Inflammatory macrophage (primary cell): ENCODE measurements at places on chromosomes 2 and 18.

GRCh38 chr2:25521665-25522387 is 151.6 kb downstream of the DTNB start:
- DNase-seq: peak; percentile 91

DNA sequence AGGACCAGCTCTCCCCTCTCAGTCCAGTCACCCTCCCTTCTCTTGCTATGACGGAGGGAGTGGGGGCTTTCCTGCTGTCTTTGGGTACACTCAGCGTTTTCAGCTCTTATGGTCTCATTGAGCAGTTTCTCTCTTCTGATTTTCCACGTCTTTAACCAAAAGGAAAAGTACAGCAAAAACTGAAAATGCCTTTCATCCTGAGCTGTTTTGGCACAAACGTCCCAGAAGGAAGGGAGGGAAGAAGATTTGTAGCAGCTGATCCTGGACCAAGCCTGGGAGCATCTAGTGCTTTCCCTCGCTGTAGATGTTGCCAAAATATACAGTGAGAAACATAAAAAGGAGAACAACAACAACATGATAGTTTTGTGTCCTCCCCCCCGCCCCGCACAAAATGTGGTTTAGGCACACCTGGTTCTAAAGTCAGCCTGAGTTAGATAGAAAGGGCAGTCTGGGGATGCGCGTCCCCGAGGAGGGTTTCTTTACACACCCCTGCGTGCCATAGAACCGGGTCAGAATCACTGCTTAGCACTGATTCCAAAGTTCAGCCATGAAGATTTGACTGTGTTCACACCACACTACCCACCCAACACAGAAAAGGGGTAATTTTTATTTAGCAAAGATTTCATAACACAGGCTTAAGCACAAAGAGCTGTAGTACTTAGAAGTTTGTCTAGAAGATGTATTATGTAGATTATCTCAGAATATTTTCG is 53.4 kb downstream of the SLC40A1 start:
- no peak for DNase-seq

DNA sequence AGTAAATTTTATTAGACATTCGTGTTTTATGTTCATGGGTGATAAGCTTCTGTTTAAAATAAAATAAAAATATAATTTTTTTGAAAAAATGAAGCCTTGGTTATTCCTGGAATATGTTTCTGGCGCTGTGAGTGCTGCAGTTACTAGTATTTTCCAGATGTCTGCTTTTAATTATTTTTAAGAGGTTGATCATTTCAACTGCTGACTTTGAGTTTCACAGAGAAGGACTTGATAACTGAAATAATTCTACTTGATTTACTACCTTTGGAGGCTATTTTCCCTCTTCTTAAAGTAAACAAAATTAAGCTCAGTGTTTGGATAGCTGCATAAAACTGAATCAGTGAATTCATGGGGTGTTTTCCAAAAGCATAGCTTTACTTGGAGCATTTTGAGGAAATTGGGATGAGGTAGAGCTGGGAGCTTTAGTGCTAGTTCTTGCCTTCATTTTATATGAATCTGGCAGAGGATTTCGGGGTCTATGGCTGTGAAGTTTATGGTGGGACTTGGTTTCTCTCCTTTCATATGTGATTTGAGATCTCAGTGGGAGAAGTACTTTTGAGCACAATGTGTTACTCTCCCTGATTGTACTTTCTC is 666.5 kb downstream of the DCDC2C start:
- DNase-seq: no peak

DNA sequence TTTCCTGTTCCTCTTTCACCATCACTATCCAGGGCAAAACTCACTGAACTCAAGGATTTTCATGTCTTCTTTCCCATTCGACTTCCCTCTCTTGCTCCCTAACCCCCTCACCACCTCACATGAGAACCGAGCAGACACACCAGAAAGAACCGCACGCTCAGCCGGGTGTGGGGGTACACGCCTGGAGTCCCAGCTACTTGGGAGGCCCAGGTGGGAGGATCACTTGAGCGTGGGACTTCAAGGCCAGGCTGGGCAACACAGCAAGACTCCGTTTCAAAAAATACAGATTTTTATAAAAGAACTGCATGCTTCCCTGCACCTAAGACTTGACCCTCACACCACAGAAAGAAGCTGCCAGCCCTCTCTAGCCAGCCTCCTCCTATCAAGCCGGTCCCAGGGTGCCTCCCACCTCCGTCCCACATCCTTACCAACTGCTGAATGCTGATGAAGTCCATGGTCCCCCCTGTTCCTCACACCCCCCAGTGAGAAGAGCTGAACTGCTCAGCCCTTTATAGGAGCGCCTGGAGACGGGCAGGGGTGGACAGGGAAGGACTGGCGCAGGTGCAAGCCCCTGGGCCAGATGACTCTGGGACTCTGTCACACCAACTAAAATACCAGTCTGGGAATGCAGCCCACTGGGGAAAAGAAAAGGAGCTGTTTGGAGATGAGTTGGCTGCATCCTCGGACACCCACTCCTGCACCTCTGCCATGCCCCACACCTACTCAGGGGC is at the start of gene ANKRD23:
ANKRD23 (minus strand) TSS at position 484 of the 731 bp plus-strand sequence; CDS start at position 455, 29 bp downstream.
- no peak for DNase-seq

DNA sequence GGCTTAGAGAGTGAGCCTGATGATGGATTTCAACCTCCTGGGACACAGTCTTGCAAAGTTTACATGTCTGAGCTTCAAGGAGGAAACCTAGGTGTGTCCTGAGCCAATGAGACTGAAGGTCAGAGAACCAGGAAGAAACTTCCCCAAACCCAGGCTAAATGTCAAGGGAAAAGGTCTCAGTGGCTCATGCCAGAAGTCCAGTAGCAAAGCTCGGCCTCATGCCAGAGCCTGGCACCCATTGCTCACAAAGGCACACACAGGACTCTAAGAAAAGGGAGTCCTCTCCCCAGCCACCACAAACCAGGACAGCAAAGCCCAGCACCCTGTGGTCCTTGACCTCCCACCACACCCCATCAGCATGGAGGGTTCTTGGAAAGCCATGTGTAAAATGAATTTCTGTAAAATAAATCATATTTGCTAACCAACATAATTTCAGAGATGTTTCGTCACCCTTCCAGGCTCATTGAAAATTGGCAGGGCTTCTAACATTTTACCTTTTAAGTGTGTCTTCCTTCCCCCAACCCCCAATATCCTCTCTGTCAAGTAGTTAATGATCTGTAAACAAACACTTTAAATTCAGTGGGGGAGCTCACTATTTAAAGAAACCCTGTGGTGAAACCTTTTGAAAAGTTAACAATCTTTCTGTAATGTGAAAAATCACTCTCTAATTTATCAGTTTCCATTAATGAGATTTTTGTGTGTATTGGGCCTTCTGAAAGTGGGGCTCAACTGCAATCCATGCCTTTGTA is 77.1 kb downstream of the BCL11A start:
- DNase-seq: no peak

GRCh38 chr2:74865770-74866674 is 32.1 kb downstream of the HK2 start:
- DNase-seq: no peak

- no peak for DNase-seq
Observed at GRCh38 chr2:150585221-150585971, 97.9 kb upstream of the RND3 start.

GRCh38 chr2:138244501-138244925 is 257.1 kb upstream of the SPOPL start:
- no peak for DNase-seq

DNA sequence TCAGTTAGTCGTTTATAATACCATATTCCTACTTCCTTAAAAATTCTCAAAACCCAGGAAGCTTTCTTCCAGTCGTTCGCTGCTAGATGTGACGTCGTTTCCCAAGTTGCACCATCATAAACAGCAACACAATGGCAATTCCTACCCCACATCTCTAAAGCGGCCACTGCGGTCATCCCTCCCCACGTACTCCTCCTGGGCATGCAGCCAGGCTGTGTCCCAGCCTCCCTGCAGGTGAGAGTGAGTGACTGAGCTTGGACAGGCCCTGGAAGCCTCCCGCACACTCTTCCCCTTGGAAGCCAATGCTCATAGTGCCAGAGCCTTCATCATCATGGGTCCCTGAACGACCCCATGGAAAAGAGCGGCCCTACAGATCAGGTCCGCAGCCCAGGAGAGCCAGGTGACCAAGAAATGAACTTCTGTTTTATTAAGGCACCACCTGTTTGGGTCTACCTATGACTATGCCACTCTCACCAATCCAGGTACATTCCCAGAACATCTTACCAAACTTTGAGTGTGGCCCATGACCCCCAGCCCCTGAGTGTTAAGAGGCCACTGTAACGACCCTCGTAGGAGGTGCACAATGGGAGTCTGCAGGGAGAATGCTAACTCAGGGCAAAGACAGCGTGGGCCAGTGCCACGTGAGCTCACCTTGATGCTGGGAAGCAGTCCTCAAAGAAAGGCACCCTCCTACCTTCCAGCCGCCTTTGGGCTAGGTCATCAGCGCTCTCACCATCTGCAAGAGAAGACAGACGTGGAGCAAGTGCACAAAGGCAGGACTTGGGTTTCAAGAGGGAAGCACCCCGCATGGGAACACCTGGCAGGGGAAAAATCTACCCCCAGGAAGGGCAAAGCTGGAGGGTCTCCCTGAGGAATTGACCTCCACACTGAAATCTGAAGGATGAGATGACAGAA is 74.7 kb upstream of the RAB6C start:
- DNase-seq: no peak

GRCh38 chr2:44271296-44271695 is 4.0 kb upstream of the SLC3A1 start:
- no peak for DNase-seq

DNA sequence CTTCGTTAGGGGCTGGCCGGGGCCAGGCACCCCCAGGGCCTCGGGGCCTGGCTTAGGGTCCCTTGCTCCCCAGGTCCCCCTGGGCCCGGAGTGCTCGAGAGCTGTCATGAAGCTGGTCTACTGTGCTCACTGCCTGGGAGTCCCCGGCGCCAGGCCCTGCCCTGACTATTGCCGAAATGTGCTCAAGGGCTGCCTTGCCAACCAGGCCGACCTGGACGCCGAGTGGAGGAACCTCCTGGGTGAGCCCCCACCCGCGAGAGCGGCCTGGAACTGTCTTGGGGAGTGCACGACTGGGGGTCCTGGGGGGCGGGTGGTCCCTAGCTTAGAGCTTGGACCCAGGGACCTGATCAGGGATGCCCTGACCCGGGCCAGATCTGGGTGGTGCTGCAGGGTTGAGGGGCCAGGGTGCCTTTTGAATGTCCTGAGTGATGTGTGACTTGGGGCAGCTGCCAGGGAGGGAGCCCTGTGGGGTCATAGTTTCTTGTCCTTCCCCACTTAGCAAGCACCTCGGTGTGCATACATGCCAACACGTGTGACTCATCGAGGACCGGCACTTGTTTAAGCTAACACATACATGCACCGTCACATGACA is 27.9 kb downstream of the GPC1 start:
- DNase-seq: no peak

DNA sequence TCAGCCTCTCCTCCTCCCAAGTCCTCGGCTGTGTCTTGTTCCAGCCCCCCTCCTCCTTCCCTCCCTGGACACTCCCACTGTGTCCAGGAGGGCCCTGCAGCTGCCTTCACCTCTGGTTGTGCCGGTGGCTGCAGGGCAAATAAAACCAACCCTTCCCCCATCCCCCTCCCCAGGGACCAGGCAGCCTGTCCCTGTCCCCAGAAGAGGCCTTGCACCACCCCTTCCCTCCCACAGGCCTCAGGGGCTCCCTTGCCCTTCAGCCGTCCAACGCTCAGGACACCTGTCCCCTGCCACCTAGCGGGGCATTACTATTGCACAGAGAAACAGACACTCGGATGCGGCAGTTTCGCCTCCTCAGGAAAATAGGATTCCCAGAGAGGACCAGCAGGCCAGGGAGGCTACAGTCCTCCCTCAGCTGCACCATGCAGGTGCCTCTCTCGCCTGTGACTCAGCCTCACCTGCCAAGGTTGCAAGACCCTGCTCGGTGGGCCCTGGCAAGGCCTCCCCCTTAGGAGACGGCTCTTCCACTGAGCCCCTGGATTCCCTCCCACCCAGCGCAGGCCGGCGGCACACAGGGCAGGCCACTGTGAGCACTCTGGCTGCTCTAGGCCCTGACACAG is 5.5 kb upstream of the GPC1 start:
- DNase-seq: no peak
